Substantia nigra (tissue), 51 donors: ENCODE measurements at places on chromosomes 11 and 22.

- no peak for DNase-seq
Observed at GRCh38 chr11:125069008-125069407, 5.9 kb downstream of the SLC37A2 start.

- no peak for DNase-seq
Observed at GRCh38 chr22:46090631-46091201, 59.6 kb upstream of the PPARA start.

DNA sequence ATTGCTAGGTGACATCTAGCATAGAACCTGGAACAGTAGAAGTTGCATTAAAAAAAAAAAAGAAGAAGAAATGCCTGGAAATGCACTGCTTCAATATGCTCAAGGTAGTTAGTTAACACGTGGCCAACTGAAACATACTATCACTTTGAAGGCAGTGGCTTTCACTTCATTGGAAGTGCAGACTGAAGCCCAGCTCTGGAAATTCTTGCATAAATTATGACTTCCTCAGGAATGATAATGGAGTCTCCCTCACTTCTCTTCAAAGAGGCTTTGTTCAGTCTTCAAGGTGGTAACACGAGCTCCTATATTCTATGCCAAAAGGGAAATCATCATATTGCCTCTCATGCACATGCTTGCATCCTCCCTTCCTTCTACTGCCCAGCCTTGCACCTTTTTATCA, 715.9 kb upstream of the API5 start:
- DNase-seq, result no peak

DNA sequence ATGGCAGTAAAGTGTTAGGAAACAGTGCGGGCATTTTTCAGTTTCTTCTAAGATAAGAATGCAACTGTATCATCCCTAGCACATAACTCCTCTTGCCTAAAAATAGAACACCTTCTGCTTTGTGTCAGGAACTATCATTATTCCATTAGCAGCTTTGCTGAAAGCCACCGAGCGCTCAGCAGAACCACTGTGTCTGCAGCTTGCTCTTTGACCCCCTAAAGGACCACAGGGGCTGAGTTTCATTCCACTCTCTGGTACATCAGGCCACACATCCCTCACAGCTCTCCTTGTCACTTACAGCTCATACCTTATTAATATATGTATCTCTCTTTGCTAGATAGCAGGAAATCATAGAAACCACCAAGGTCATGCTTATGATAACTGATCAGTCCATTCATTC, 360.2 kb downstream of the KCNA4 start:
- DNase-seq, result no peak

GRCh38 chr11:73177778-73178539, 35.8 kb upstream of the FCHSD2 start:
- peak; percentile 82 for DNase-seq

- no peak for DNase-seq
Observed at GRCh38 chr11:10439351-10439750, 15.7 kb upstream of the AMPD3 start.

GRCh38 chr22:16957781-16958180, 50.2 kb downstream of the GAB4 start:
- no peak for DNase-seq

DNA sequence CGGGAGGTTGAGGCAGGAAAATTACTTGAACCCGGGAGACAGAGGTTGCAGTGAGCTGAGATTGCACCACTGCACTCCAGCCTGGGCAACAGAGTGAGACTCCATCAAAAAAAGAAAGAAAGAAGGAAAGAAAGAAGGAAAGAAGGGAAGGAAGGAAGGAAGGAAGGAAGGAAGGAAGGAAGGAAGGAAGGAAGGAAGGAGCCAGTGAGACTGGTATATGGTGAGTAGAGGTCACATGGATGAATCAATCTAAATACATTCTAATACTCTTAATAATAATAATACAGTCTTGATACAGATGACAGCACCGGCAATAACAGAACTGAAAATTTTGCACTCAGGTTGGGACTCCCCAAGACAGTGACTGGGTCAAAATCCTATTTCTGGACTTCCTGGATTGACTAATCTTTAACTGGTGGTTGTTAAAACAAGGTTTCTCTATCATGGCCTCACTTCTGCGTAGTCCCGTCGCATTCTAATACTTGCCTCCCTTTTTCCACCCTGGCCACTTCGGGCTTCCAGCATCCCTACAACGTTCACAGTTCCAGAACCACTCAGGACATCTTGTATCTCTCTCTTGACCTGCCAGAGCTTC, 53.5 kb upstream of the EIF3M start:
- no peak for DNase-seq

GRCh38 chr11:4459500-4459899, 10.4 kb downstream of the OR52K2 start:
- no peak for DNase-seq

GRCh38 chr11:8610532-8611116, 16.6 kb upstream of the STK33 start:
- no peak for DNase-seq

- DNase-seq, result no peak
Observed at GRCh38 chr11:47408598-47409439, 429 bp downstream of the SLC39A13 start.

- no peak for DNase-seq
Observed at GRCh38 chr22:17876306-17876831, 102.1 kb upstream of the BID start.

DNA sequence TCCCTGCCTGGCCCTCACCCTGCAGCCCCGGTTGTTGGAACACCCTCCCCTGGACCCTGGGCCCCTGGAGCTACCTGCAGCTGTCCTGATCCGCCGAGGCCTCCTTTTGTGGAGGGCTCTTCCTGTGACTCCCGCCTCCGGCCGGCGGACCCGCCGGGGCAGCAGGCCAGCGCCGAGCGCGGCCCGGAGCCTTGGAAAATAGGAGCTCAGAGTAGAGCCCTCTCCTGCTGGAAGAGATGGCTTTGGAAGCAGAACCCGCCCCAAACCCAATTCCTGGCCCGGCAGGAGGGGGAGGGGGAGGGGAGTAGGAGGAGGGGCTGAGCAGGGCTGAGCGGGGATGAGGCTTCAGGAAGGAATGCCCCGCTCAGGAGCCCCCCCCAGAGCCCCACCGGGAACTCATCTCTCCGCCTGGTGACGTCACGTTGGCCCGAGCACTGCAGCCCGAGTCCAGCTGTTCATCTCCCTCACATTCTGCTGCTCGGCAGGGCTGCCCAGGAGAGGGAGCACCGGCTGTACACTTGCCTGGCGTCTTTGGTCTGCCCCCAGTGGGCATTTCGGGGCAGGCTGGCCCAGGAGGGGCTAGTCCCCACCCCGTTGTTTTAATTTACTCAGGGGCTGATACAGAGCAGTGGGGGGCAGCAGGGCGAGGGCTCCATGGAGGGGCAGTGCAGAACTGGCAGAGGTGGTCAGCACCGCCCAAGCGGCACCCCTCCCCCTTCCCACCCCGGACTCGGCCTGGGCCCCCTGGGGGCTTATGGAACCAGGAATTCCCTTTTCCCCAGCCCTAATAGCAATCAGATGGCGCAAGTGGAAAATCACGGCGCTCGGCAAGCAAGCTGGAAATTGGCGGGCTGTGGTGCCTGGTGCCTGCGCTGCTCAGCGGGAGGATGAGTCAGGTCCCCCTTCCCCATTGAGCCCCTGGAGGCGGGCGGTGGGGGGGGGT, at the start of gene MRGPRF:
Gene MRGPRF (minus strand): TSS at position 238 of the 943 bp plus-strand sequence. CDS start 3,345 bp downstream, outside the sequence.
- DNase-seq, result peak; percentile 49

GRCh38 chr11:16841984-16842383, 103.5 kb downstream of the C11orf58 start:
- DNase-seq, result no peak

- no peak for DNase-seq
Observed at GRCh38 chr22:27626675-27627443, 174.7 kb downstream of the MN1 start.
